Hypothalamus (tissue), 51 donors: ENCODE measurements at places on chromosomes 7 and 10.

DNA sequence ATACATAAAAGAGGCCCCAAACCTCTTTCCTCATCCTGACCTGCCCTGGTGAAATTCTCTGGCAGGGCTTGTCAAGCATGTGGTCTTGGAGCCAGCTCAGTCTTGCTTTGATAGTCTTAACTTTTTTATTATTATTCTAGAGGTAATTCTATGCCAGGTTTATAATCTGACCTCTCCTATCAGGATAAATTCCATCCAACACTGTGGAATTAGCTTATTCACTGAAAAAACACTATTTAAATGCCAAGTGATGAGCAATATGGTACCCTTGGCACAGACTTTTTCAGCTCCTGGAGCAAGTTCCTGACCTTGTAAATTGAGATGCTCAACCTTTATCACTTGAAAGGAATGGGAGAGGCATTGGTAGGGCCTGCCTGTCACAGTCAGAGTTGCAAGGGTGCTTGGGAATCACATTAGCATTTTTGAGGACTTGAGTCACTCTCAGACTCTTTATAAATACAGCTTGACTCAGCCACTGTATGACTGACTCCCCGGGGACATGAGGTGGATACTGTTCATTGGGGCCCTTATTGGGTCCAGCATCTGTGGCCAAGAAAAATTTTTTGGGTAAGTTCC, at the start of gene CPA4:
CPA4 (plus strand) TSS at position 480 of the 576 bp plus-strand sequence; CDS start at position 500, 20 bp downstream.
- DNase-seq = no peak

DNA sequence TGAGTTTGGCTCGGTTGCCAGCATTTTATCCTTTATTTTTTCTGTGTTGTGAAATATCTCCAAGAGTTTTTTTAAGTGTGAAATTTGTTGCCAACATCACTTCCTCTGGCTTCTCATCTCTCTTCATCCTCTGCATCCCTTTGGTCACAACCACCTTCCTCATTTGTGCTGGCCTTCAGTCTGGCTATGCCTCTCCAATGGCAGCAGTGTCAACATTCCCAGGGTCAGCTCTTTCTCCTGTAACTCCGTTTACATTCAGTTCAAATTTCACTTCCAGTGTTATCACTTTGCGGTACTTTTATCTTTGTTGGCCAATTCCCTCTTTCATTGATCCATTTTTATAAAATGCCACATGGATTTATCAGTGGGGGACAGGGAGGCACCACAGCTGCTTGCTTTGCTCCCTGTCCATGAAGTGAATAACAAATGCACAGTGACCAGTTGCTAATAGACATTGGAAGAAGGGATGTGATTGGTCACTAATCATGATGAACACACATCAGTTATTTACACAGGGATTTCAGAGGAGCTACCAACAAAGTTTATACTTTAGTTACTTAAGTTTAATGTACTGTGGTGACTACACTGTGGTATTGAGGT, 311.4 kb upstream of the LRGUK start:
- DNase-seq = no peak

GRCh38 chr10:94219829-94220228, 142.9 kb downstream of the NOC3L start:
- no peak for DNase-seq

- DNase-seq = no peak
Observed at GRCh38 chr10:14547816-14548215, 217.1 kb upstream of the FRMD4A start.
